Vein endothelial cell (primary cell): ENCODE measurements at places on chromosomes 16 and 17. TPM values are rescaled to one million over a fixed set of nuclear protein-coding genes. Genes with fewer than 3 reads are reported as not detected.

CRHR1 gene
- not detected in 2 replicates for total RNA-seq

SRL gene
- total RNA-seq, result under 0.01 and 0.10 TPM in 2 replicates

KDM6B gene
- total RNA-seq, result 5.3 and 5.6 TPM in 2 replicates

CNTNAP4 gene
- total RNA-seq, result not detected in 2 replicates

CD300C gene
- total RNA-seq, result not detected in 2 replicates

ABAT gene
- total RNA-seq, result 0.98 and 1.1 TPM in 2 replicates

NUP85 gene
- total RNA-seq, result 39.8 and 59.0 TPM in 2 replicates

SLC6A2 gene
- not detected in 2 replicates for total RNA-seq

UBFD1 gene
- total RNA-seq, result 91.8 and 97.7 TPM in 2 replicates

SSTR5 gene
- 1.3 TPM in 1 of 2 replicates, not detected in the other for total RNA-seq
